ENCODE measurements at places on chromosomes 5 and 9. TPM values are rescaled to one million over a fixed set of nuclear protein-coding genes. Genes with fewer than 3 reads are reported as not detected.

DNA sequence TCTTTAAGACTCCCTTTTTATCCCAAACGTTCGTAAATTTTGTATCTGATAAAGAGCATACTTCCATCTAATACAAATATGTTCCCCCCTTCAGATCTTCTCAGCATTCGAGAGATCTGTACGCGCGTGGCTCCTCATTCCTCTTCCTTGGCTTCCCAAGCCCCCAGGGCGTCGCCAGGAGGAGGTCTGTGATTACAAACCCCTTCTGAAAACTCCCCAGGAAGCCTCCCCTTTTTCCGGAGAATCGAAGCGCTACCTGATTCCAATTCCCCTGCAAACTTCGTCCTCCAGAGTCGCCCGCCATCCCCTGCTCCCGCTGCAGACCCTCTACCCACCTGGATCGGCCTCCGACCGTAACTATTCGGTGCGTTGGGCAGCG, 19.9 kb downstream of the CDKN2A start:
- no peak for DNase-seq

GRCh38 chr5:40410964-40411635, 268.6 kb upstream of the PTGER4 start:
- DNase-seq = no peak

DNA sequence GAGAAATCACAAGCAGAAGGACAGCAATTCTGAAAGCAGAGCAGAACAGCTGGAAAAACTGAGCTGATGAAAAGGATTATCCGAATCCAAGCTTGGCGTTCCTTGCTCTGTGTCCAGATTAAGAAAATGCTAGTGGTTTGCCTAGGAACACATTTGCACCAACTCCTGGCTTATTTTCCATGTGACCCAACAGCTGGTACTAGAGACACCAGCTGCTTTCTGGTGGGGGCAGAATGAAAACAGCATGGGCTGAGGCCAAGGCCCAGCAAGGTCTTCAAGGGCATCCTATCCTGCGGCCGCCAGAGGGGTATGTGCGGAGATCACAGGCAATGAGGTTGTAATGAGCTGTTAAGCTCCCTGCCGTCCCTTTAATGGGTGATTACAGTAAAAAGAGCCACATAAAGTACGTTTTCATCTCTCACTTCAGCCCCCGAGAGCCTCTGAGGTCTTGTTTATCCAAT, 131.5 kb downstream of the DOCK8 start:
- DNase-seq = no peak

GRCh38 chr9:124489222-124489621, 18.0 kb downstream of the NR5A1 start:
- no peak for DNase-seq

DNA sequence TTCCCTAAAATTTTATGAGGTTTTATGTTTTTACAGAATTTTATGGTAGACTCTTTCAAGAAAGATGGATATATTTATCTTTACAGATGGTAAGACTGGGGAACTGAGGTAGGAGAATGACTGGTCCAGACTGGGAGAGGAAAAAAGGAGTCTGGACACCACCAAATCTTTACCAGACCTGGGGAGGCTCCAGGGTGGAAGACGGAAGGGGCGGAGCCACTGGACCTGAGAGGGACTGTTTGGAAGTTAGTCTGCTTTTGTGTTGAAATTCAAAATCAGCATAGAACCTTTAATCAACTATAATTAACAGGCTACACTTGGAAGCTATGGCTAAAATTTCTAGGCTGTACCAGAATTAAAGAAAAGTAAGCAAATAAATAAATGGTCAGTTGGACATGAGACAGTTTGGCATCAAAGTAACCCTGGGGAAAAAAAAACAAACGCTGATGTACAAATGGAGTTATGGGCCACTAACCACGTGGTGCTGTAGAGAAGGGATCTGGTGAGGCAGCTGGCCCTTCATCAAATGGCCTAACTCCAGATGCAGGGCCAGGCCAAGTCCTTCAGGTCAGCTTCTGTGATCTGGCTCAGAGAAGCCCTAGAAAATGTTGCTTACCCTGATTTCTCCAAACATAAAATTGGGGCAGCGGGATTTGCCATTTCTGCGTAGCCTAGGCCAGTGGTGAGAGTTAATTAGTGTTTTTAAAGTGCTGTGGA, 155.1 kb downstream of the ARSB start:
- DNase-seq = no peak

DNA sequence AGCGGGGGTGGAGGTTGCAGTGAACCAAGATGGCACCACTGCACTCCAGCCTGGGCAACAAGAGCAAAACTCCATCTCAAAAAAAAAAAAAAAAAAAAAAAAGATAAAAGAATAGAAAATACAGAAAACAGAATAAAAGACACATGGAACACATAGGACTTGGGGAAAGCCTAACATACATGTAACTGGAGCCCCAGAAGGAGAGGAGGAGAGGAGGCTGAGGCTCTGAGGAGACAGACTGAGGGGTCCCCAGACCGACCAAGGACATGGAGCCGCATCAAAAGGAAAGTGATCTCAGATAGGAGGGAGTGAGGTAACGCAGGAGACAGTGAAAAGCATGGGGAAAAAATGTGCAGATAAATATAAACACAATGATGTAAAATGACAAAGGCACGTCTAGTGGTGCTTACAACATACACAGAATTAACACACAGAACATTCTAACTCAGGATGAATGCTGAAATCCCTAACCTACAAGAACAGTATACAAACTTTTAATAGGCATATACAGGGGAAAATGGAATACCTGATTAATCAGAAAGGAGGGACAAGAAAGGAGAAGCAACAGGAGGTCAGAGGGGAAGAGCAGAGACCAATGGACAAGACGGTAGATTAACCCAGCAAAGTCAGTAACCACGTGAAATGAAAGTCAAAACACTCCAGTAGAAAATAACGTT, 65.2 kb upstream of the UBAC1 start:
- no peak for DNase-seq

GRCh38 chr9:121499427-121500164, at the start of gene GGTA1:
GGTA1 (minus strand) TSS chr9:121499844; CDS start chr9:121467922, 31,922 bp downstream.
- peak; percentile 90 for DNase-seq

DNA sequence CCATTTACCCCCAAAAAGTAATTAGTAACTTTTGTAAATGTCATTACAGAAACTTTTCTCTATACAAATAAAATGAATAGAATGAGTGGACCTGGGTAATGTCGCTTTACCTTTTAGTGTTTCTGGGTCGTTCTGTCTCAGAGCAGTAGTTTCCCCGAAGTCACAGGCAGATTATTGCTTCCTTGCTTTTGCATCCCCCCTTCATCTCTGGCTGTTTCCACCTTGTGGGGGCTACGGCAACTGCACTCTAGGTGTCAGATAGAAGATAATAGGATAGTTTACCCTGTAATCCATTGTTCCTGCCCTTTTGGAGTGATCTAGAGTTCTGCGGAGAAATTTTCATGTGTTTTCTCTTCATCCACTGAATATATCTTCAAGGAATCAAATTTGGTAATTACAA, 68.7 kb downstream of the PRR16 start:
- DNase-seq = peak; percentile 52

The SLC6A7 gene
- total RNA-seq = not detected

The TLR4 gene
- 0.07 TPM for total RNA-seq

The PCDH12 gene
- total RNA-seq = not detected

The TLE1 gene
- 84.1 TPM for total RNA-seq

Data from H7 (cell line).